GM04504 (cell line): ENCODE measurements at places on chromosomes 16 and 17.

DNA sequence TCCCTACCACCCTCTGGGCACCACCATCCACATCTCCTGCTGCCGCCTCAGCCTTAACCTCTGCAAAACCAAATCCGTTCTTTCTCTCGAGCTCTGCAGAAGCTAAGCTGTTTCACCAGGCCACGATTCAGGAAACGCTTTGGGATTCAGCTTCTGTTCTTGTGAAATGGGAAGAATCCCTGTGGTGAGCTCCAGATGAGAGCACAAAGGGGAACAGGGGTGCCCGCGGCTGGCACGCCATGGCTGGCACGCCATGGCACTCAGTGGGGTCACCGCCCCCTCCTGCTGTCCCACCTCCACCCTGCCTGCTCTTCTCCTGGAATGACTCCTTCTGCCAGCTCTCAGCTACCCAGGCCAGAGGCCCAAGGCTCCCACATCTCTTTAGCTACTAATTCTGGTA lies 5.7 kb downstream of the QPRT start:
- no peak for DNase-seq

DNA sequence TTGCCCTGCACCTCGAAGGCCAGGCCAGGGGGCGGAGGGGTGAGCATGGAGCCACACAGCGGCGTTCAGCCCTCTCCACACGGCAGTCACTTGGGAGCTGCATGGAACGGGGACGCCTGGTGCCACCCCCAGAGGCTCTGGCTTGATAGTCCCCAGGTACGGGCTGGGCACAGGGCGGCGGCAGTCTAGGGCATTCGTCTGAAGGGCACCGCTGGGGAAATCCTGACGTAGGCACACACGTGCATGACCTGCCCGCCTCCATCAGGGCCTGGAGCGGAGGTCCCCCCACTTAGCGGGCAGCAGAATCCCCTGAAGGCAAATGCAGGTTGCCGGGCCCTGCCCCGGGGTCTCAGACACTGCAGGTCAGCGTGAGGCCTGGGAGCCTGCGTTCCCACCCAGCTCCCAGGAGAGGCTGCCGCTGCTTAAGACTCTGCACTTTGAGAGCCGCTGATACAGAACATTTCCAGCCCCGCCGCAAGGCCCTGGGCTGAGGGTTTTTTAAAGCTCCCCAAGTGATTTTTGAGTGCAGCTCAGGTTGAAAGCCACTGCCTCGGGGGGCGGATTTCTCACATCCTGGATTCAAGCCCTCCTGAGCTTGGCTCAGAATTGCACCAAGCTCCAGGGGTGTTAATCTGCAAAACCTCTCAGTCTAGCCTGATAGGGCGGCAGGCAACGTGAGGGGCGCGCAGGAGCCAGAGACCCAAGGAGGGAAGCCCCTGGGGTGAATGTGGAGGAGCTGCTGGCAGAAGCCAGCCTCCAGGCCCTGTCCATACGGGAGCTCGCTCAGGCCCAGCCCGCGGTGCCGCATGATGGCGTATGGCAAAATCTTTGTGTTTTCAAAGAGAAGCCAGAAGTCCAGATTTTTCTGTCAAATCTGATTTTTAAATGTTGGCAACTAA lies 182.3 kb upstream of the GSE1 start:
- no peak for DNase-seq

DNA sequence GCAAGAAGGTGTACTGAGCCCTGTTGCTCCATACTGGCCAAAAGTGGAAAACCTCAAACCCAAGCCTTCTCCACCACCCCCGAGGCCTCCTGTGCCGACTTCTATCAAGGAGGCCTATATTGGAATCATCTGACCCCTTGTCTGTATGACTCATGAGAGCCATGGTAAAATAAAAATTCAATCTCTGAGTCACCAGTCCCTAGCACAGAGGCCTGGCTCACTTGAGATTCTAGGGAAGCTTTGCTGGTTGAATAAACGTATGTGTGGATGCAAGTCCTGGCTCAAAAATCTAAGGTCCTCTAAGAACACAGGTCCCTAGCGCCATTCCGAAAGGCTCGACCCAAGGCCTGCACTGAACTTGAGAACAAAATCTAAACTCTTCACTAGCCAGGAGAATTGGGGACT lies 15.0 kb downstream of the NSMCE1 start:
- peak; percentile 48 for DNase-seq

DNA sequence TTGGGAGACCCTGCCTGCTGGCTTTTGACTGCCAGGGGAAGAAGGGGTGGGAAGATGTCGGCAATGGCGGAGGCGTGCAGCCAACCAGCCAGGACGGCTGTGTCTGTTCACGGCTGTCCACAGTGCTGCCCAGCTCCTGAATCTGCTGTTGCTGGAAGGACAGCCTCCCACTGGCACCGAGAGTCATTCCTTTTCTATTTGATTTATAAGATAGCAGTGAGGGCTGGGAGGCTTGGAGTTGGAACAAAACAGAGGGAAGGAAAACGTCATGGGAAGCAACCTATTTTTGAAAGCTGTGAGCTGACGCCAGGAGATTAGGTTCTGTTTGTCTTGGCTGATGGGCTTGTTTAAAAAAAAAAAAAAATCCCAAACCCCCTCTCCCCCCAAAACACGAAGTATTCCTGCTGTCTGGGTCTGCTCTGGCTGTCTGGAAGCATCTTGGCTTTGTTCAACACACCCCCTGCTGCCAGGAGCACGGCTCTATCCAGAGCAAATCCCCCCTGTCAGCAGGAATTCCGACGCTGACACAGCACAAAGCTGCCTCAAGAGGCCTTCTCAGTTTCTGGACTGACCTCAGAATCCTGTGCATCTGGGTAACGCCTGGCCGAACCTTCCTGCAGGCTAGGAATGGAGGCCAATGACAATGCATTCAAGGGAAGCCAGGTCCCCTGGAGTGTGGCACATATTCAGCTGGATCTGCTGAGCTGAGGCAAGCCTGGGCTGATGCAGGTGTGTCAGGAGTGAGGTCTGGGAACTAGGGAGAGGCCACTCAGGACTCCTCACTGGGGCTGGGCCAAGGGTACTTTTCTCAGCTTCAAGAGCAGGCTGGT lies 41.0 kb upstream of the SREBF1 start:
- DNase-seq, result no peak

DNA sequence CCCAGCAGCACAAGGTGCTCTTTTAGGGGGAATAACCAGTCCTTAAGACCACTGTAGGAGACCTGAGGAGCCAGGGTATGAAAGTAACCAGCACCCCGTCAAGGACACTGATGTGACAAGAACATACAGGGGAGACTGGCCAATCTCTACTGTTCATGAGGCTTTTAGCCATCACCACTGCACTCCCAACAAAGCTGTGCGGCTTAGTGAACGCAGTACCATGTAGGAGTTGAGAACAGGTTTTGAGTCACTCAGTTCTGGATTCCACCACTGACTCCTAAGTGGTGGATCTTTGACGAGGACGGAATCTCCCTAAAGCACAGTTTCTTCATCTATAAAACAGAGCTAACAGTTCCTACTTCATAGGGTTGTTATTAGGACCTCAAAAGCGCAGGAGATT lies 26.8 kb downstream of the COG4 start:
- no peak for DNase-seq

DNA sequence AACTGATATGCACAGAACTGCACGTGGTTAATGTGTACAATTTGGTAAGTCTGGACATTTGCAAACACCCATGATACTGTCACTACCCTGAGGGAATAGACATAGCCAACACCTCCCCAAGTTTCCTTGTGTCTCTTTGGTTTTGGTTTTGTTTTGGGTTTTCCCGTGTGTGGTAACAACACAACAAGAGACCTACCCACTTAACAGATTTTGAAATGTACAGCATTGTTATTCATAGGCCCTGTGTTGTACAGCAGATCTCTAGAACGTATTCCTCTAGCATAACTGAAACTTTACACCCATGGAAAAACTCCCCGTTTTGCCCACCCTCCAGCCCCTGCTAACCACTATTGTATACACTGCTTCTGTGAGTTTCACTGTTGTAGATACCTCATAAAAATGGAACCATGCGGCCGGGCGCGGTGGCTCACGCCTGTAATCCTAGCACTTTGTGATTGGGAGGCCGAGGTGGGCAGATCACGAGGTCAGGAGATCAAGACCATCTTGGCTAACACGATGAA lies 76.3 kb upstream of the TBC1D3K start:
- DNase-seq, result no peak

- no peak for DNase-seq
Observed at GRCh38 chr16:86074651-86075487, 175.9 kb downstream of the IRF8 start.

- DNase-seq, result no peak
Observed at GRCh38 chr17:70871180-70871818, 702.0 kb downstream of the KCNJ2 start.

DNA sequence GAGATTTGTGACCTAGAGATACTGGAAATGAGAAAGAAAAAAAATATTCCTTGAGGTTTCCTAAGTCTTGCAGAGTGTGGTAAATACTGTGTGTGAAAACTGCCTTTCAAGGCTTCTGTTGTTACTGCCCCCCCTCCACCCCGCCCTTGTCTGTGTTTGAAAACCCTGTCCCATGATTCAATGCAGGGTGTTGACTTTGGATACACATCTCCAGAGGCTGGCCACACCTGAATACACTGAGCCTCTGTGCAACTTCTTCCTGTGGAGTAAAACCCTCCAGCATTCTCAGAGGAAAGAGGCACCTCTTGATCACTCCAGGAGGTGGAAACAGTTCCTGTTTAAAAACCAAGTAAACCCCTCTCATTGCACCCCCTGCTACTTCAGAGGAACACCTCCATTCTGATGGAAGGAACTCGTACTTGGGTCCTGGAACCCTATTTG lies 123.0 kb upstream of the CACNG5 start:
- no peak for DNase-seq

GRCh38 chr17:29665481-29665810 lies 42.7 kb upstream of the CORO6 start:
- no peak for DNase-seq

GRCh38 chr16:22882981-22883380 lies 69.0 kb downstream of the HS3ST2 start:
- no peak for DNase-seq

DNA sequence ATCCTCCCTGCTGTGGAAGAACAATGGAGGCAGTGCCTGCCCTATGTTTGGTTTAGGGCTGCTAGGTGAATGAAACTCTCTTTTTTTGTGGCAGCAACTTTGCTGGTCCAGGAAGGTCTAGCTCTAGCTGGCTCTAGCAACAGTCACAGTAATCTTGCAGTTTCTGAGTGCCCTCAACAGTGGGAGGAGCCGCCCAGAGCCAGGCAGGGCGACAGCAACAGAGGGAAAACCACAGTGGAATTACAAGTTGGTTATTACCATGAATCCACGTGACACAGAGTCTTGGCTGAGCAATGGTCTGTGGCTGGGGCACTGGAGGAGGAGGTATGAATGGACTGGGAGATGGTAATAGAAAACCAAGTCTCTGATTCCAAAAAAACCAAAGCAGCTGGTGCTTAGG lies 10.3 kb downstream of the HSPB9 start:
- peak; percentile 71 for DNase-seq

GRCh38 chr17:1108765-1109605 lies 70.8 kb downstream of the ABR start:
- peak; percentile 33 for DNase-seq

DNA sequence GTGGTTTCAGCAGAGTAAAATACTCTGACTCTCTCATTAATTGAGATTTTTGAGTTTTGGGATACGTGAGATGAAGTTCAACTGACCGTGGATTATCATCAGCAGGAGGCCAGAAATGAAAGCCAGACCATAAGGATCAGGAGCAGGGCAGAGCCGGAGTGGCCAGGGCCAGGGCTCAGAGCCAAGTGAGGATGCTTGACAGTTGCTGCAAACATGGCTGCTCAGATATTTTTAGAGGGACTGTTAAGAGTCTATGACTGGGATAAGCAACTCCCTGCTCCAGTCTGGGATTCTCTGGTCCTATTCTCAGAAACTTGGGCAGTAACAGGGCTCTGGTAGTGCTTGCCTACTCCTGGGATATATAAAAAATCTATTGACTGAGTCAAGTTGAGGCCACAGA lies 17.6 kb upstream of the CDH13 start:
- DNase-seq, result no peak

DNA sequence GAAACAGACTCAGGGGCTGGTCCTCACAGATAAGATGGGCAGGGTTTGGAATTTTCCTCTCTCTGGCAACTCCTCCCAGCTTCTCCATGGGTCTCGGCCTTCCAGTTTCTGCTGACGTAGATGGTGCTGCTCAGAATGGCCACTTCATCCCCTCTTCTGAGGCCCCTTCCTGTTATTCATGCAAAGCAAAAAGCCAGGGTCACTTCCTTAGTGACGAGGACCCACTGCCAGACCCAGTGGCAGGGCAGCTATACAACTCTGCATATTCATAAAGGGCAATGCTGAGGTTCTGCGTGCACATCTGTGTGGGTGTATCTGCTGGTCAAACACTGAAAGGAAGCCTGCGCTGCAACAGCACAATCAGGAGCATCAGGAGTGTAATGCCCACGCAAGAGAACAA lies 108.8 kb downstream of the WSCD1 start:
- DNase-seq, result no peak

DNA sequence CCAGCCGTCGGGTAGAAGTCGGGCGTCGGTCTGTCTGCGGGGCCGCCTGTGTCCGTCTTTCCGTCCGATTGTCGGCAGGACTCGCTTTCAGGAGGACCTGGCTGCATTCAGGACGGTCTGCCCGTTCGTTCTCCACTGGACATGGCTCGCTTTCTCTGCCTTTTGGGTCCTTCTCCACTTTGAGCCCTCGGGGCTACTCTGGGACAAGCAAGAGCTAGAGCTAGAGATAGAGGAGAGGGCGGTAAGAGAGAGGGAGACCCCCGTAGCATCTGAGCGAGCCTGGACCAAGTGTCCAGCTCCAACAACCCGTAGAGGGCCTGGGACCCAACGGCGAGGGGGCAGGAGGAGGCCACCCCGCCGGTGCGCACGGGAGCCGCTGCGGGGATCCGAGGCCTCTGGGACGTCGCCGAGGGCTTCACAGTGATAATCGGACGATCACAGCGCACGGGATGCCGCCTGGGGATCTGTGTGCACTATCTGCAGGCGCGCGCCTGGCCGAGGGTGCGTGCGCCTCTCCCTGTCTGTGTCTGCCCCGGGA lies 4.5 kb downstream of the TBX4 start:
- no peak for DNase-seq

GRCh38 chr17:1860978-1861377 lies 31.2 kb downstream of the RPA1 start:
- no peak for DNase-seq

DNA sequence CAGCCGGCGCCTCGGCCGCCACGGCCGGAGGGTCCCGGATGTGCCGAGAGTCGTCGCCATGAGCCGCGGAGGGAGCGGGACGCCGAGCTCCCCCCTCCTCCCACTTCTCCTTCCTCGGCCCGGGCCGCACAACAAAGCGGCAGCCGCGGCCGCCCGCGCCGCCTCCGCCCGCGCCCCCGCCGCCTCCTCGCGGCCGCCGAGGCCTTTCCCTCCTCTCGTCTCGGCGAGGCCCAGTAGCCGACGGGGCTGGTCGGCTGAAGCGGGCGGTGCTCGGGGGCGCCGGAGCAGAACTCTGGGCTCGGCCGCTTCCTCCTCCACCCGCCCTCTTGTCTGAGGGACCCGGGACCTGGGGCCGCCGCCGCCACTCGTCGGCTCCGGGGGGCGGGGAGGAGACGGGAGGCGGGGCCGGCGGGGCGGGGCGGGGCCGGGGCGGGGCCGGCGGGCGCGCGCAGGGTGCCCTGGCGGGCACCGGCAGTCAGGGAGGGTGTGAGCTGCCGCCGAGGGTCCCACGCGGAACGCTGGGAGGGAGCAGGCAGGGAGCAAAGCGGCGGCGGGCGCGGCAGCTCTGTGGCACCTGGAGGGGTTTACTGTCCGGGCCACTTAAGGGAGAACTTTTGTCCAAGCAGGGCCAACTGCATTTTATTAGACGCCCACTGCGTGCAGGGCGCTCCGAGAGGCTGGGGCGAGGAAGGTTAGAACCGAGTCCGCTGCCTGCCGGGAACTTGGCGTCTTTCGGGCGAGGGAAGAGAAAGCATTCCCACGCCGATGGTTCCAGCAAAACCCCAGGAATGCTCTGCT lies at the start of gene SMURF2:
Gene SMURF2, minus strand, starts transcription at position 332 of the 798 bp plus-strand sequence. CDS start 427 bp downstream, outside the sequence.
- no peak for DNase-seq

- no peak for DNase-seq
Observed at GRCh38 chr17:43701318-43701743, 39.6 kb upstream of the MEOX1 start.
